ENCODE measurements at places on chromosomes 3 and 15. TPM values are rescaled to one million over a fixed set of nuclear protein-coding genes. Genes with fewer than 3 reads are reported as not detected.

The DUOXA2 gene
- not detected for total RNA-seq

The EID1 gene
- total RNA-seq: 293 TPM

The CCR8 gene
- not detected for total RNA-seq

The ABHD10 gene
- 20.3 TPM for total RNA-seq

The TP53BP1 gene
- 41.6 TPM for total RNA-seq

The SNTN gene
- total RNA-seq: not detected

The RARRES1 gene
- total RNA-seq: 1.3 TPM

The SPG21 gene
- total RNA-seq: 97.1 TPM

All from glomerular endothelial cell (primary cell).